ENCODE measurements at places on chromosomes 1 and 21. TPM values are rescaled to one million over a fixed set of nuclear protein-coding genes. Genes with fewer than 3 reads are reported as not detected.

DNA sequence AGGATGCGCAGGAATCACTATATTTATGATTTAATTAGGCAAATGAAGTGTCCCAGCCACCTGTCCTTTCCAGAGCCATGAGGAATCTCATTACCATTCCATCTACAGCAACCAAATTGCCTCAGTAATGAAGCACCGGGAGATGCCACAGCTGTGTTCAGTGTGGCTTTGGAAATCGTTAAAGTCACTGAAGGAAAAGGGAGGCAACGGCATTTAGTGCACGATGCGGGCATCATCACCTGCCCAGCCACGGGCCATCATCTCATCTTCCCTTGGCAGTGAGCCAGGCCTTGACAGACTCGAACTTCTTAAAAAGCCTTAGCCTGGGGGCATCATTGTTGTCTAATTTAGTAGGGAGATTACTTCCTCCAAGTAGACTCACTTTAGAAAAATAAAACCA is 67.8 kb downstream of the CNIH3 start:
- DNase-seq: no peak

DNA sequence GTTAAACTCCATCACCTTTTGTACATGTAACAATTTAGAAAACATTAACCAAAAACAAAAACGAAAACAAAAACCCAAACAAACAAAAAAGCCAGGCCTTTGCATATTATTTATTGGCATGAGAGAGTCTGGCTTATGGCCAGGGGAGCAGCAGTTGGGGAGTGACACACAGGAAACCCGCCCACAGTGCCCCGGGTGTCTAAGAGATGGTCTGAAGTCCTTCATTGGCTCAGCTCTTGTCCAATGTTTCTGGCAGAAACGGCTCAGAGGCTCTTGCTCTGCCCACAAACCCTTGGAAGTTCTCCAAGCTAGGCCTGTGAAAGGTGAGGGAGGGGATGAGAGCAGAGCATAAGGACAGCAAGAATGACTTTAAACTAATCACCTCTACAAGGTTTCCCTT is 131.5 kb downstream of the CNIH3 start:
- peak; percentile 8 for DNase-seq

DNA sequence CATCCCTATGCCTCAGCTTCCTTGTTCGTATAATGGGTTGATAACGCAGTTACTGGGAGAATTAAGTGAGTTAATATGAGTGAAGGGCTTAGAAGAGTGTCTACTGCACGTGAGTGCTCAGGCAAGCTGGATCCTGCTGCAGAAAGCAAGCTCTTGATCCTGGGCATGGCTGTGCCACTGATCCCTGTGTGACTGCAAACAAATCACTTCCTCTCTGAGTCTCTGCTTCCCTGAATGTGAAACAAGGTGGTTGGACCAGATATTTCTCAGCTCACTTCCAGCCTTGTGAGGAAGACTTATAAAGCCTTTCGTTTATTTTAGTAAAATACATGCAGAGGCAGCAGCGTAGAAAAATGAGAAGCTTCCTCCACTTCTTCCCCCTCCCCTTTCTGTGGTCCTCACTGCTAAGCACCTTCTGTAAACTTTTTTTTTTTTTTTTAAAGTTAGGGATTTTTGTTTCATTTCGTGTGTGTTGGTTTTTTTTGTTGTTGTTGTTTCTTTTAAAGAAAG is 13.8 kb downstream of the PSEN2 start:
- no peak for DNase-seq

- no peak for DNase-seq
These were observed 49.6 kb downstream of the SLC66A1 start for GRCh38 chr1:19361611-19362147.

DNA sequence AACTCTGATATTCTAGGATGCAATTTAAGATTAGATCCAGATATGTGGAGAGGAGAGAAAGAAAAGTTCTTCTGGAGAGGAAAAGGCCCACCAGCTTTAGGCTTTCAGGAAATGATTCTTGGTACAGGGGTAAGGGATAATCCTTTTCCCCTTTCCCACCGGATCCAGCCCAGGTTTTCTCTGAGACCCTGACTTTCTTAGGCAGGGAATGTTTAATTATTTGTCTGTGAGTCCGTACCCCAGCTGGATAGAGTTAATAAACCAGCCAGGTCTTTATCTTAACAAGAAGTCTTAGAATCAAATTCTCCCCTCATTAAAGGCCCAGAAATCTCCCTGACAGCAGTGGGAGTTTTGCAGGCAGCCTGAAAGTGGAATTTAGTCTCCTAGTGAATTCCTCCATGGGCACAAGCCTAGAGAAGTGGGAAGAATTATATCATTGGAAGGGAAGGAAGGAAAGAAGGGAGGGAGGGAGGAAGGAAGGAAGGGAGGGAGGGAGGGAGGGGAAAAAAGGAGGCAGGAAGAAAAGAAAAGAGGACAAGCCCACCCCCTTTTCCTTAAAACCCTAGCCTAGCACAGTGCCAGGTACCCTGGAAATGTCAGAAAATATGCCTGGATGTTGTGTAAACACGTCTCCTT is 189.0 kb downstream of the PLPP3 start:
- no peak for DNase-seq

DNA sequence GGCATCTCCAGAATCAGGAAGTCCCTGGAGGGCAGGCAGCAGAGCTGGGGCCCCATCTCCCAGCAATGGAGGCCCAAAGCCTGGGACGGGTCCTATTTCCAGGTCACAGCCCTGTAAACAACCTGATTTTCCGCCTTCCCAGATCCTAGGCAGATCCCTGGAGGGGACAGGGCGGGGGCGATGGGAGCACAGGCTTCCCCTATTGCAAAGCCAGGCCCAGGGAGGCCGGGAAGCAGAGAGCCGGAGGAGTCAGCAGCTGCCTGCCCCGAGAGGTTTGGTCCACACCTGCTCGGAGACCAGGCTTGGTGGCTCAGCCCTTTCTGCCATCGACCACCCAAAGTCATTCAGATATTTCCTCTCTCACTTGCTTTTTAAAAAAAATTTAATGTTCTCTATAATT is 29.2 kb downstream of the CASZ1 start:
- DNase-seq: no peak

LRRC3 gene
- not detected for total RNA-seq

DNA sequence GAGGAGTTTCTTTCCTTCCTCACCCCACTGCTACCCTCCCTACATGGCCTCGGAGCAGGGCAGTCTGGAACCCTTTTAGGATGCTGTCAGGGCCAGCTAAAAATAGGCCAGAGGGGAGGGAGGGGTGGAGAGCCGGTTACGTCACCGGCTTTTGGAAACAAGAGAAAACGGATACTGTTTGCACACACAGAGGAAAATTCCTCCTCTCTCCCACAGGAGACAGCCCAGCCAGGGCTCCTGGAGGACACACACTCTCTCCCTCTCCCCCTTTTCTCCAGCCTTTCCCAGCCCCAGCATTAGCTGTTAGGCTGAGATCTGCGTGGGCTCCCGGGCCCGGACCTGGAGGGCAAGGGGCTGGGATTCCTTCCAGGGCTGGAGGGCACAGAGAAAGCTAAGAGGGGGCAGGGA is 20.0 kb upstream of the ALDH4A1 start:
- peak; percentile 83 for DNase-seq

MAP3K21 gene
- 0.10 TPM for total RNA-seq

PRELP gene
- total RNA-seq: 0.59 TPM

DNA sequence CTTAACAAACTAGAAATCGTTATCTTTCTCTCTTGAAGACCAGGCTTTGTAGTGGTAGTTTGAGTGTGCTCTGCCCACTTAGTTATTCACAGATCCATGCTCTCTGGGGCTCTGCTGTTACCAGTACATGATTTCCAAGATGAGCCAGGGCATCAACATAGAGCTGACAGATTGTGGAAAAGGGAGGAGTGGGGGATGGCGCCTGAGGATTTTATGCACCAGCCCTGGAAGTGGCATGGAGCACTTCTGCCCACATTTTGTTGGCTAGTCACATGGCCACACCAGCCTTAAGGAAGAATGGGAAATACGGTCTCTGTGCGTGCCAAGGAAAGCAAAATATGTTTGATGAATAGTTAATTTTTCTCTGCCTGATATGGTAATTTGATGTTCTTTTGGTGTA is 18.2 kb downstream of the TSNAX start:
- DNase-seq: no peak

MCOLN3 gene
- 0.13 TPM for total RNA-seq

AMY1B gene
- not detected for total RNA-seq

GRCh38 chr1:35692317-35692716 is 26.4 kb downstream of the C1orf216 start:
- no peak for DNase-seq

GRCh38 chr1:229756666-229757065 is 130.6 kb downstream of the URB2 start:
- peak; percentile 87 for DNase-seq

- DNase-seq: no peak
These were observed 107.0 kb downstream of the NME7 start for GRCh38 chr1:169260478-169261151.

DNA sequence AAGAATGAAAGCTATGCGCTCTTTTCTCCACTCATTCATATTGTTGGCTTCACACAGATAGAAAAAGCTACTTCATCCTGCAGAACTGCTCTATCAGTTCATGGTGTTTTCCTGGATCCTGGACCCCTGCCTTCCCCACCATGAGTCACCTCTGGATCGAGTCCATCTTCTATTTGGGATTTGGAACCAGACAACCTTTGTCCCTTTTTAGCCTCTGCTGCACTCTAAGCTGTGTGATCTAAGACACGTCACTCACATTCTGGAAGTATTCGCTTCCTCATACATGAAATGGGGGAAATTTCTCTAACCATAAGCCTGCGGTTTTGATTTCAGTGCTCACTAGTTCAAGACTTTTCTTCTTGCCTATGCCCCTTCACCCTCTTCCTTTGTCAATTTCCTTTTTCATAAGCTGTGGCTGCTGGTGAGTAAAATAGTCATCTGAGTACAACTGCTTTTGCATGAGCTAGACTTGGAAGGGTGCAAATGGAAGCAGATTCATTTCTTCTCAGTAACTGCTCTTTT is 14.1 kb upstream of the DEGS1 start:
- peak; percentile 45 for DNase-seq

MTFR1L gene
- total RNA-seq: 63.2 TPM

DNA sequence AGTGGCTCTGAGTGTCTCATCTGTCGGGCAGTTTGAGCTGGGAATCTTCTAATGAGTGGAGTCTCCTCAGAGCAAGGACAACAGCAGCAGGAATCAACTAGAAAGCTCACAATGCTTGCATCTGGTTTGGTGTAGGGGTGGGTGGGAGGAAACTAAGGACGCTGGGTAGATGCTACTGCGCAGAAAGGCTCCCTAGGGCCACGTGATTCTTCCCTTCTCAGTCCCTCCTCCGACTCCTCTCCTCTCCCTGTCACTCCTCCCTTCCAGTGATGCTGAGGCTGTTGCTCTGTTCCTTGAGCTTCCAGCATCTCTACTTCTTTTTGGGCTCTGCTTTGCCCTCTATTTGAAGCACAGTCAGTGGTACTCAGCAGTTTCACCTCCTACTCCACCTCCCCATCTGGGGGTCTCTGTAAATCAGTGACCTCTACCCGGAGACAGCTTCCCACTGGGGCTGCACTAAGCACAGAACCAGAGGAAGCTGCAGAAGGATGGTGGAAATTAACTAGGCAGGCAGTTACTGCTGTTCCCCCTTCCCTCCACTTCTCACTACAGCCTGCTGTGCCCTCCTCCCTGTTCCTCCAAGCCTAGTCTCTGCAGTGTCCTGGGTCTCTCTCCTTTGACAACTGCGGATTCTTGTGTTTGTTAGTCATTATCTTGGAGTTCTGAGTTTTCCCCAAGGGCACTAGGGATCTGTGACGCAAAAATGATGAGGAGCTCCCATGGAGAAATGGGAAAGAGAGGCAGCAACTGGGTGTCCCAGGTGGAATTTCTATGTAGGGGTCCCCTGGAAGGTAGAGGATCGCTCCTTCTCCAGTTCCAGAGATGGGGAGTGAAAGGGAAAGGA is 5.8 kb downstream of the LINGO4 start:
- DNase-seq: peak; percentile 11

CFHR1 gene
- not detected for total RNA-seq

DNA sequence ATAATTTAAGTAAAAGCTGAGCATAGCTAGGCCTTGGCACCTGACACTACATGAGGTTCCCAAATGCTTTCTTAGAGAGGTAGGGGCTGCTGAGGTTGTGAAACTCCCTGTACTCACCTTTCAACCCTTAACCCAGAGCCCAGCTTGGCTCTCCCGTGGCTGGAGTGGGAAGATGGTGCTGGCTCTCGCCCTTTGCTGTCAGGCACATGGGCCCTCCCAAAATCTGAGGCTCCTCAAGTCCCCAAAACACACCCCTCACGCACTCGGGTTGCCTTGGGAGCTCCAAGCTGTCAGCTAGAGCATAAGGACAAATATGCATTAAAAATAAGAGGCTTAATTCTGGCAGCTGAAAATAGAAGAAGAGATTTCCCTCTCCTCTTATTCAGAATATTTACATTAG is 46.7 kb upstream of the PLPPR4 start:
- DNase-seq: no peak

GRCh38 chr1:246151796-246152434 is 355.2 kb downstream of the SMYD3 start:
- no peak for DNase-seq

DNA sequence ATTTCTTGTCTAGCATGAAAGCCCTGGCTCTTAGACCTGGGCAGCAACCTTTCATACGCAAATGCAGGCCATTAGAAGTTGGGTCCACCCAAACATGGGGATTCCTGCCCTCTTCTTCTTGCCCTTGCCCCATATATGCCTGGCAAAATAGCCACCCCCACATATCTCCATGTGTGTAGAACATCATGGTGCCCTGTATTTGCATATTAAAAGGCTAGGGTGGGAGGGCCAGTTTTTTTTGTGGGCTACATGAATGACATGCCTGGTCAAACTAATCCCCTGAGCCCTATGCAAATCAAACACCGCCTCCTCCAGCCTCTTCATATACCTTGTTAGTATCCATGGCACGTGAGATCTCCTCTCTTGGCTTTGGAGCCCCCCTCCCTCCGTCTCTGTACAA is 24.7 kb downstream of the MFSD2A start:
- no peak for DNase-seq

GRCh38 chr1:180425952-180426351 is 76.4 kb downstream of the ACBD6 start:
- no peak for DNase-seq

GRCh38 chr1:185170291-185170848 is 13.4 kb downstream of the SWT1 start:
- DNase-seq: peak; percentile 48

GRCh38 chr1:33903210-33903589 is 39.3 kb downstream of the HMGB4 start:
- DNase-seq: peak; percentile 24

GRCh38 chr1:163772246-163772645 is 450.5 kb downstream of the NUF2 start:
- no peak for DNase-seq

DNA sequence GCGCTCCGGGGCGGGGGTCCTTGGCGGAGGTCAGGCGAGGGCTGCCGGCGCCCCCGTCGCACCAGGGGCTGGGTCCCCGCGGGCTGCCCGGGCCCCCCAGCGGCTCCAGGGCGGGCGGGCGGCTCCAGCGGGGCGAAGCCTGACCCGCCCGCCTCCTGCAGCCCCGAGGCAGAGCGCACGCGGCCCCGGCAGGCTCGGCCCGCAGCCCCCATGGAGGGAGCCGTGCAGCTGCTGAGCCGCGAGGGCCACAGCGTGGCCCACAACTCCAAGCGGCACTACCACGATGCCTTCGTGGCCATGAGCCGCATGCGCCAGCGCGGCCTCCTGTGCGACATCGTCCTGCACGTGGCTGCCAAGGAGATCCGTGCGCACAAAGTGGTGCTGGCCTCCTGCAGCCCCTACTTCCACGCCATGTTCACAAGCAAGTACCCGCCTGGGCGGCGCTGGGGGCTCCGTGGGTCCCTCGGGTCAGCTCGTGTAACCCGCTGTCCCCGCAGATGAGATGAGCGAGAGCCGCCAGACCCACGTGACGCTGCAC is 817 bp downstream of the KLHL17 start:
- DNase-seq: no peak

GRCh38 chr21:15793550-15794235 is 63.9 kb downstream of the USP25 start:
- DNase-seq: no peak

GRCh38 chr1:224433701-224434672 is 610 bp downstream of the WDR26 start:
- DNase-seq: peak; percentile 6
